ENCODE measurements at places on chromosomes 1 and 21.

GRCh38 chr1:17908945-17909344 lies 153.8 kb downstream of the ACTL8 start:
- DNase-seq, result no peak

DNA sequence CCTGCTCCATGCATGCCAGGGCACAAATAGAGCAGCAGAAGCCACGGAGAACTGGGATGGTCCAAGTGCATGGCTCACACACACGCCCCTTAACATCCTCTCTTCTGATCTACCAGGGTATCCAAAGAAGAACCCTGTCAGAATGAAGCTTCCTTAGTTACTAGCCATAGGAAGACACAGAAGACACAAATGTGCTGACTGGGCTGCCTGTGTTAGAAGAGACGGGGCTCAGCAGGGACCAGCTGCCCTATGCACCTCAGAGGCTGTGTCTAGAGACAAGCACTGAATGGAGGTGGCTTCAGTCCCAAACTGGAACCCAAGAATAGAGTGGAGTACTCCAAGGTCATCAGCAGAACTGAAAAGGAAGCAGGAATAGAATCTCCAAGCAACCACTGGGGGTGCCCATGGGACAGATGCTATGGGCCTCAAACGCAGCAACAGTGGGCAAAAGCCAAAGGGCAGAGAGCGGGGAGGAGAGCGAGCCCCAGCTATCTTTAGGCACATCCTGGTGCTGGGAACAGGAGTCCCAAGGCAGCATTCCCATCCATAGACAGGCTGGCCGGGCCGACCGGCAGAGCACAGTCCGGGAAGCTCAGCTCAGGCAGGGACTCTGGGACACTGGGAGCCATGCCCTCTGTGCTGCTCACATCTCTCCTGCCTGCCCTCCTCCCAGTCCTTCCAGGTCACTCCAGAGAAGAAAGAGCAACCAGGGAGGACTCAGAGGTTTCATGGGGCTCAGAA lies 9.5 kb downstream of the SLC6A9 start:
- no peak for DNase-seq

- no peak for DNase-seq
Measured at GRCh38 chr1:63555480-63555879, 32.2 kb downstream of the EFCAB7 start.

DNA sequence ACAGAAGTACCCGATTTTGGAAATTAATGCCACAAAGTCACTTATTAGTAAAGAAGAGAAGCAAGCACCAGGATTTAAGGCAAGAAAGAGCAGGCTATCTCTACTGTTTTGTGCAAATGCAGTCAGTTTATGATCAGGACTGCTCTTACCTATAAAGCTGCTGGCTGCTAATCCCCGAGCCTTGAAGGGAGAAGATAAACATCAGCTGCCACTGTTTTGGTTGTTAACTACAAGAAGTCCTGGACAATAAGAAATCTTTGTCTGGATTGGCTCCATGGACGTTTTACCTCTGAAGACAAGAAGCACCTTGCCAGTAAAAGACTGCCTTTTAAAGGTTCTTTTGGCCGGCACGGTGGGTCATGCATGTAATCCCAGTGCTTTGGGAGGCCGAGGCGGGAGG lies 21.4 kb downstream of the FRRS1 start:
- no peak for DNase-seq

GRCh38 chr1:204520834-204521709 lies 4.9 kb downstream of the MDM4 start:
- no peak for DNase-seq

GRCh38 chr1:172545396-172546004 lies 12.6 kb downstream of the SUCO start:
- no peak for DNase-seq

GRCh38 chr21:18985584-18985983 lies 582.0 kb upstream of the TMPRSS15 start:
- no peak for DNase-seq

GRCh38 chr1:200338451-200338850 lies 71.4 kb downstream of the ZNF281 start:
- no peak for DNase-seq

GRCh38 chr1:238647877-238648276 lies 738.5 kb upstream of the CHRM3 start:
- no peak for DNase-seq

GRCh38 chr1:172638885-172639831 lies 19.7 kb upstream of the FASLG start:
- DNase-seq, result no peak

- peak; percentile 4 for DNase-seq
Measured at GRCh38 chr1:5711956-5712645, 280.1 kb downstream of the NPHP4 start.

GRCh38 chr1:193434319-193434718 lies 247.9 kb upstream of the B3GALT2 start:
- no peak for DNase-seq

- DNase-seq, result no peak
Measured at GRCh38 chr21:35593000-35593502, 467.3 kb downstream of the SETD4 start.

GRCh38 chr21:36542312-36543101 lies 62.6 kb upstream of the CLDN14 start:
- no peak for DNase-seq

GRCh38 chr1:155499953-155500639 lies 62.5 kb downstream of the ASH1L start:
- DNase-seq, result peak; percentile 23

- DNase-seq, result no peak
Measured at GRCh38 chr1:115411371-115412063, 73.5 kb upstream of the NGF start.
